ENCODE measurements at places on chromosomes 6 and 20.

DNA sequence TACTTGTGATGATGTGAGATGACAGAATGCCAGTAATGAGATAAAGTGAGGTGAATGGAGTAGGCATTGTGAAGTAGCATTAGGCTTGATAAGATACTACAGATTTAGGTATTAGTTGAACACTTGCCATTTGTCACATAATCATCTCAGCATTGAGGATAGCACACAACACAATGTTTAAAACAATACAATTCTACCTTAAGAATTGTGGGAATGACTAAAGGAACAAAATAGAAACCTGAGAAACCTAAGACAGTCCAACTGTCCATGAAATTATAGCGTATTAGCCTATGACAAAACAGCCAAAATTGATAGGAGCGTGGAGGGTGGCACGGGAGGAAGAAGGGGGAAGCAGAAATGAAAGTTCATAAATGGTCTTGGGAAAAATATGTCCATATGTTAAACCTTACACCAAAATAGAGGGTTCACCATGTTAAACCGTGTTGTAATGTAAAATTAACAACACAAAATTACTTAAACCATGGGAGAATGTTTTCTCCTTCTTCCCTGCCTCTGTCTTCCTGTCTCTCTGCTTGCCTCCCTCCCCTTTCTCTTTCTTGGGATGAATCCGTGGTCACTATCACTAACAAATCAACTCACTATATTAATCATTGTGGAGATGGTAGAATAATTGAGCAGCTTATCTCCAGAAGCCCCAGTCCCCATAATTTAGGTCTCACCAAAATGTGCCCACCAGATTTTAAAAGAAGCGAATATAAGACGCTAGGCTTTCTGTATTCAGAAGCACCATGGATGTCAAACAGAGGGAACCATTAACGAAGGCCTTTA, 33.0 kb upstream of the HFE start:
- DNase-seq, result peak; percentile 68

DNA sequence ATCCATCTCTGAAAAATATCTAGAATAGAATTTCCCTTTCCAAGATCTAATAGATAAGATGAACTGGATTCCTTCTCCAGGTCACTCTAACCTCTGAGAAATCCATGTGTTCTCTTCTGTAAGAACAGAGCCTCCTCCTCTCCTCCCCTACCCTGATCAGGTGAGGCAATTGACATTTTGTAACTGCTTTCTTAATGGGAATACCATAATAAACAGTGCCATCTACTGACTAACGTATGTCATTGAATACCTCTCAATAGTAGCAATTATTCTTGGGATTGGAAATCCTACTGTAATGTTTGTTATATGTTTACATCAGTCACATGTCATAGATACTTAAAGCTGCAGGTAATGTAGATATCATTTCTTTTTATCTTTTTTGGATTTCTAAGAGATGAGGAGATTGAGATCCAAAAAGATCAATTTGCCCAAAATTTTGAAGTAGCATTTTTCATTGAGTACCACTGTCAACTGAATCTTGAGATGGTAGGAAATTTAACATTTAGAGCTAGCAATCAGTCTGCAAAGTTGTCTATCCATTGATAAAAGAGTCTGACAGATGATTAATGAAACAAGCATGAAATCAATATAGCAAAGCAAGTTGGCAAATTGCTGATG, 365.8 kb upstream of the HSF2 start:
- DNase-seq, result peak; percentile 69

GRCh38 chr20:47304287-47304686, 52.2 kb downstream of the ZMYND8 start:
- no peak for DNase-seq

DNA sequence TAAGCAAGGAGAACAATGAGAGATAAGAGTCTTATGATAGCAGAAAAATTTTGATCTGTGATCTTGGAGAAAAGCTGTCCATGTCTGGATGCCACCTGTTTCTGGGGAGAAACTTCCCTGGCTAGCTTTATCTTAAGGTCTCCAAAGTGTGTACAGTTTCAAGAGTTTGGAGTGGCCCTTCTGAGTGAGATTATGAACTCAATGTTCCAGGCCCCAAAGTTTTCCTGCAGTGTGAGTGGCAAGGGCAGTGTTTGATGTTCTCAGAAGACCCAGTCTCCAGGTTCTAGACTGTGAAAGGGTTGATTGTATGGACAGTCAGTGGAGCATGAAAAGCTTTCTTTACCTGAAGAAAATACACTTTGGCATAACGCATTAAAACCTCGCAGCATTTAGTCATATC, 121.7 kb downstream of the OLIG3 start:
- DNase-seq, result no peak

GRCh38 chr6:23420659-23421350, 705.2 kb upstream of the NRSN1 start:
- no peak for DNase-seq
